ENCODE measurements at places on chromosomes 12 and 14.
A peak's percentile ranks its signal among the peaks of the same experiment; 100 is the strongest.

GRCh38 chr12:1189163-1189562 lies 198.1 kb downstream of the ERC1 start:
- DNase-seq, result no peak

- no peak for DNase-seq
Measured at GRCh38 chr14:93964281-93964680, 12.1 kb downstream of the ASB2 start.

DNA sequence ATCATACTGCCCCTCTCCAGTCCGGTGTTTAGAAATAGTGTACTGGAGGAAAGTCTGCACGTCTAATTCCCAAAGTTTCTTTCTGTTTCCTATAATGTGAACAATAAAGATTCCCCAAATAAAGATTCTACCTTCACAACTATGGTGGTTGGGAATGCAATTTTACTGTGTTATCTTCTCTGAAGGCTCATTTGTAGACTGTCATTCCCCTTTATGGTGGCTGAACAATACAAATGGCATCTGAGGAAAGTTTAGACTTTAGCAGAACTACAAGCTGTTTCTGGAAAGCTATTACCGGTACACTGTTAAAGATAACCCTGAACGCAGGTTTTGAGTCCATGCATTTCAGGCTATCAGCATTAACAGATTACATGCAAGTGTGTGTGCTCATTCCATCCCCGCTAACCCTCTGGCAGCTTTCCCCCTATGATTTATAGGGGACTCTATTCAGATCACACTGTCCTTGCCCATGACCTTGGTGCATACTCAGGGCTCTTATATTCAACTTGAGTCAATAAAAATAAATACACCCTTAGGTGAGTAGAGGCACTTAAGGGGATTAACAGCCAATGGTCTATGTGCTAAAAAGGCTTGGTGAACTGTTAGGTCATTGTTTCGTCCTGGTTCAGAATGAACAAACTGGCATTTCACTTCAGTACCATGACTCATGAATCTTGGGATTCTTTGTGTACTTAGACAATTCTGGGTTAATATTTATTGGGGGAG lies 60.7 kb upstream of the PYGL start:
- no peak for DNase-seq

DNA sequence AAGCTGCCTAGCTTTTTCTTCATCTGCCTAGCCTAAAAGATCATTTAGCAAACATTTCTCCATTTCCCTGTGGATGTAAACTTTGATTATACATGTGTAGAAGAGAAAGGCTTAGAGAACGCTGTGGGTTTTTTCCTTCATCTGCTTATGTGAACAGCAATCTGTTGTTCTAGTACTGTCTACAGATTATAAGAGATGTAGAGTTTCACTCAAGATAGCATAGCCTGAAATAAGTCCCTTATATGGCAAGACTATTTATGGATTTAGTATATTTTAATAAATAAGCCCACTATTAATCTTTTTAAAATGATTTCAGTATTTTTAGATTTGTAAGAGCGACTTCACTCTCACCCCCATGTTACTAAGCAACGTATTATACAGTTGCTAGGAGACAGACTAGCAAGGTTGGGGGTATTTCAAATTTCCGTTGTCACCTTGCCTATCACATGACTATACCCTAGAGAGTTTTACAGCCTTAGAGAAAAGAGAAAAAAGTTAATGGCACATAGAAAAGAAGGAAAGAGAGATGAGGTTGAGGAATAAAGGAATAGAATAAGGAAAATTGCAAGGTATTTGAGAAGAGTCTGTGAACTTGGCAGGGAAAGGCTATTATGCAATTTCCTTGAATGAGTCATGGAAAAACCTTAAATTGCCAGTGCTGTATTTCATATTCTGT lies 12.2 kb upstream of the TUBA1A start:
- DNase-seq, result no peak

DNA sequence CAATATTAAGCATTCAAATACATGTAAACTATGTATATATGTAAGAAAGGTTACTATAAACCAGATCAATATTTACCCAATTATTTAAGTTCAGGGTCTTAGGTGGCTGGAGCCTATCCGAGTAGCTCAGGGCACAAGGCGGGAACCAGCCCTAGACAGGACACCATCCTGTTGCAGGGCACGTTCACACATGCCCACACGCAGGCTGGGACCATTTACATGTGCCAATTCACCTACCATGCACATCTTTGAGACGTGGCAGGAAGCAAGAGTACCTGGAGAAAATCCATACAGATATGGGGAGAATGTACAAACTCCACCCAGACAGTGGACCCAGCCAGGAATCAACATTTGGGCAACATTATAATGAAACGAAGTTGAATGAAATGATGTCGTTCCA lies 263.0 kb upstream of the E2F7 start:
- no peak for DNase-seq

- DNase-seq, result peak; percentile 60
Measured at GRCh38 chr12:45989721-45990467, 480 bp downstream of the SCAF11 start.

DNA sequence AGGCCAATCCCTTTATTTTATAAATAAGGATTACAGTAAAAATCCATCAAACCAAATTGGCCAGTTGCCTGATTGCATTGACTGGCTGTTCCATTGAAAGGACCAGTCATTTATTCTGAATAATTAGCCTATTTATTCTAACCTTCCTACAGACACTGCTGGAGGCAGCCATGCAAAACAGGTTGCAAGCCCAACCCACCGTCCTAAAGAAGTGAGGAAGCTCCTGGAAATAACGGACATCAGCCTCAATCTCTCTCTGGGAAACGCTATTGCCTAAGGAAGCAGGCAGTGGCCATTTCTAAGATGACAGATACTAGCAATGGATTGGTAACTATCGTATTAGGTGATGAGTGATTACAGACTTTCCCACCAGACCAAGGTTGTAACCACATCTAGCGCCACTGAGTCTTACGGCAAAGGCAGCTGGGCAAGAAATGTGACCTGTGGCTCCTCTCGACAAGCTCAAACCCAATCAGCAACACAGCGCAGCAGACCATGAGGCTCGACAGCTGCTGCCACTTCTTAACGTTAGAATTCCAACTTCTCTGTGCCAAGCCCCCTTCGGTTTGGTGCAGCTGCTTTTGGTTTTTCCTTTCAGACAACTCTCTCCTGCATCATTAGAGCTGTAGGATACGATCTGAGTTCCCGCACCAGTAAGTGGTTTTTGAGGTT lies 134.2 kb downstream of the KCNK10 start:
- DNase-seq, result no peak

DNA sequence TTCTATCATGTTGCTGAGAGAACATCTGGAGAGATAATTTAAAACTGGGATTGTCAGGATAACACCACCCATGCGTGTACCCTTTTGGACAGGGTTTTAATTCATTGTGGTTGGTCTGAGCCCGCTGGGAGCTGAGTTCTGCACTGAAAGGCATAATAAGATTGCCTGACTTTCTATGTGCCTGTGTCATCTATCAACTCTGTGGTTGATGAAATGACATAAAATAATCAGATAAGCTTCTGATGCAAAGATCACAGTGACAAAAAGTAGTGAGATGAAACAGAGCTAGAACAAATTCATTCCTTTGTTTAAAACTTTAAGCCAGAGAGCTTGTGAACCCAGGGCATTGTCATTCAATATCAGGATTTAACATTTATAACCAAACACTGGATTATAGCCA lies 98.7 kb downstream of the BBS10 start:
- DNase-seq, result no peak
